Activated T-cell treated with anti-CD3 and anti-CD28 coated beads for 24 hours (primary cell): ENCODE measurements at places on chromosomes 2 and 18.

- no peak for DNase-seq
Observed at GRCh38 chr18:79429785-79430281, 34.1 kb downstream of the NFATC1 start.

DNA sequence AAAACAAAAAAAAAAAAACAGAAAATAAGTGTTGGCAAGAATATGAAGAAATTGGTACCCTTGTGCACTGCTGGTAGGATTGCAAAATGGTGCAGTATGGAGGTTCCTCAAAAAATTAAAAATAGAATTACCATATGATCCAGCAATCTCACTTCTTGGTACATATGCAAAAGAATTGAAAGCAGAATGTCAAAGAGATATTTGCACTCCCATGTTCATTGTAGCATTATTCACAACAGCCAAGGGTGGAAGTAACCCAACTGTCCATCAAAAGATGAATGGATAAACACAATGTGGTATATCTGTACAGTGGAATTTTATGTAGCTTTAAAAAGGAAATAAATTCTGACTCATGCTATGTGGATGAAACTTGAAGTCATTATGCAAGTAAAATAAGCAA, 72.8 kb upstream of the POU3F3 start:
- DNase-seq = no peak

GRCh38 chr2:234686088-234686890, 189.4 kb upstream of the ARL4C start:
- DNase-seq = no peak

- DNase-seq = no peak
Observed at GRCh38 chr2:138948070-138948539, 167.9 kb upstream of the NXPH2 start.

- DNase-seq = no peak
Observed at GRCh38 chr18:21064347-21064746, 47.3 kb downstream of the ROCK1 start.

GRCh38 chr2:144704709-144705095, 184.8 kb upstream of the ZEB2 start:
- no peak for DNase-seq

DNA sequence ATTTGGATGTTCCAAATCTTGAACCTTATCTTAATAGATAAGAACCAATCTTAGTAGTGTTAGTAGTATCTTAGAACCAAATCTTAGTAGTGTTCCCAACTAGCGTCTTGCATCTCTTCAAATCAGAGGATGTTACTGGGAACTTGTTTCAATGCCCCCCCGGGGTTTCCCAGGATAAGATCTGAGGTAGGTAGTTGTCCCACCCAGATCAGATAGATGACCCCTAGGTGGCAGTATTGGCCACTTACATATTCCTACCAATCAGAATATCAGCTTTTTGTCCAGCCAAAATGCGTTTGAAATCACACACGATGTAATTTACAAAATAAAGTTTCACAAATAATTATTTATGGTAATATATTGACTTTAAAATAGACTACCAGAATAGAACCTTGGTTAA, 314.8 kb downstream of the MBD2 start:
- DNase-seq = no peak

GRCh38 chr2:102018823-102019445, 27.2 kb downstream of the IL1R2 start:
- DNase-seq = no peak

DNA sequence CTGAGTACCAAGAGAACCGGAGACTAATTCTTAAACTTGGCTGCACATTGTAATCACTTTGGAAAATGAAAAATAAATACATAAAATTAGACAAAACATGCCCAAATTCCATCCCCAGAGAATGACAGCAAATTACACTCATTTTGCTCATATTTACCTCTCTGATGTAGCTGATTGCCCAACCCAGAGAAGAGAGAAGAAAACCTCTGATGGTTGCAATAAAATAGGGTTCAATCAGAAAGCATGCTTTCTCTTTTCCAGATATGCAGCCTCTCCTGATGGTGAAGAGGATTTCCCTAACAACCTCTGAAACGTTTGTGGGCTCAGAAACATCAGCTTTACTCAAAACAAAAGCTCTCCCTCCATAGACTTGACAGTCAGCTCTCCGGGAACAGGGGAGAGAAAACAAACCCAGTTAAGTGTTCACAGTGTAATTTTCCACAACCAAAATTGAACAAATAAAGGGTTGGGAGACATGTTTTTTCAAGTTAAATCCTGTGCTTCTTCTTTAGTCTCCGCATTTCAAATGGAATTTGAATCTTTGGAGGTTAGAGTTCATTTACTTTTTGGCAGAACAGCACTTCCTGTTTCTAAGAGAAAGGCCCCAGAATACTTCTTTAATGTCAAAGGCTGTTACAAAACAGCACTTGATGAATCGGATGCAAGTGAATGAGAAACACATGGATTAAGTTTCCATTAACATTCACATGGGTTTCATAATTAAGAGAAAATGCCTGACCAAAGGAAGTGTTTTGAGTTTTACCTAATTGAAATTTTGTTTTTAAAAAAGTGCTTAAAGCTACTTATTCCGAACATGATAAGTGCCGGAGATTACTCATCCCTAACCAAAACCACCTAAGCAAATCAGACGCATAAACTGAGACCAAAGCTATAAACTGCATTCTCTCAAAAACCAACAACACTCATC, 570.1 kb upstream of the SYT4 start:
- no peak for DNase-seq

- no peak for DNase-seq
Observed at GRCh38 chr18:3663870-3664512, 214.0 kb downstream of the TGIF1 start.

DNA sequence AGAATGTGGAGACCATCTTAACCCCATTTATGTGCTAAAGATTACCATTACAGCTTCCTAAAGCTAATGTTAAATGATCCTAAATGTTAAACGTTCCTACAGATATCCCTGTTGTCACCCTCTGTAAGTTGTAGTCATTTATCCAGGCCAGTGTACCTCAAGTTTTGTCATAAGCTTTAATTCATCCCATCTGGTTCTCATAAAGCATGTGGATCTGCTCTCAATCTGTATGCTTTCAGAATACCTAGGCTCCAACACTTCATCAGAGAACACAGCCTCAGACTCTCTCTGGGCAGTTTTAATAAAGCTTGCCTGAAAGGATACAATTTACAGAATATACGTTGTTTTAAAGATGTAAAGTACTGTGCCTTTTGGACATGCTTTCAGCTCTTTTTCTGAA, 4.2 kb upstream of the CCDC178 start:
- DNase-seq = no peak

GRCh38 chr18:9475643-9476591, 604 bp downstream of the RALBP1 start:
- DNase-seq = peak; percentile 46

DNA sequence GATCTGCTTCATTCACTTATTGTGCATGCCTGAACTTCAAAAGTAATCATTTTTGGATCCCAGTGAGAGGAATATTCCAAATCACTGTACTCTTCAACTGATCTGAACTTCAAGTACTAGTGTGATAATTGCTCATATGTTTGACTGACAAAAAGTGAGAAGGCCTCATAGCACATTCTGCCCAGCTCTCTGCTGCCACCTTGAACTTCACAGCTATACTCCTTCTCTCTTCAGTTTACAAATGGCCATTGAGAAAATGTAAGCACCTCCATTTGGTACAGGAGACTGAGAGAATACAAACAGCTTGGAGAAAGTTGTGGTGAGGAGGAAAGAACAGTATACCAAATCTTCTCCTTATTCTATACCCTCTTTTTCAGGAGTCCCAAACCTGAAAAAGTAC, 946.0 kb upstream of the CHAC2 start:
- DNase-seq = no peak

GRCh38 chr2:156196031-156196430, 136.5 kb downstream of the NR4A2 start:
- no peak for DNase-seq

- DNase-seq = no peak
Observed at GRCh38 chr18:45084206-45084605, 403.5 kb downstream of the SETBP1 start.

- no peak for DNase-seq
Observed at GRCh38 chr2:19554520-19554919, 196.1 kb upstream of the OSR1 start.

DNA sequence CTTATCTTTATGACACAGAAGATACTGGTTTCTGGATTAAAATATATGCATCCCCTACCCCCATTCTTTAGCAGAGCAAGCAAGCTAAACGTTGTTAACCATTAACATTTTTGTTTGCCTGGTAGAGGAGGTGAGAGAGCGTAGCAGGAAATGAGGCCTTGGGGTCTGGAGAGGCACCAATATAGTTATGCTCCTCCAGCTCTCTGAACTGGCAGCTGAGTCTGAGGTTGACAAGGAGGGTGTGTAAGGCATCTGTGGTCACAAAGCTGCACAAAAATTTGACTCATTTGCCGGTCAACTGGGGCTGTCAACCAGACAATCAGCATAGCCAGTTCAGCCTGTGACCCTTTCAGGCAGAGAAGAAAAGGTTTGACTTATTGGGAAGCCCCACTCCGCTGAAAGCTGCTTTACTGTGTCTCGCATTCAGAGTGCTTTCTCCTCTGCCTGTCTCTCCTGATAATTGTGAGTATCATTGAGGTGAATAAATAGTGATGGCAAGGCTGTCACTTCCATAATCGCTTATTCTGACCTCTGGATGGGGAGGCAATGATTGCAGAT, 647.5 kb upstream of the SETBP1 start:
- DNase-seq = no peak

DNA sequence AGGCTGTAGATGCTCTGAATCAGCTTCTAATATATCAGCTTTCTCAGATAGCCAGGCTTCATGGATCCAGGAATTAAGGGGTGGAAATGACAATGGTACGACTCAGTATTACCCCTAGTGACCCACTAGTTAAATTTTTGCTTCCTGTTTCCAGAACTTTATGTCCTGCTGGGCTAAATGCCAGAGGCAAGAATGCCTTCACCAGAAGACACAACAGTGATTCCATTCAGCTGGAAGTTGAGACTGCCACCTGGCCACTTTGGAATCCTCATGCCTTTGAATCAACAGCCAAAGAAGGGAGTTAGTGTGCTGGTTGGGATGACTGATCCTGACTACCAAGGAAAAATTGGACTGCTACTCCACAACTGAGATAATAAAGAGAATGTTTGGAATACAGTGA, 239.1 kb downstream of the ASXL3 start:
- DNase-seq = no peak

GRCh38 chr2:173126819-173127218, 51.2 kb downstream of the MAP3K20 start:
- DNase-seq = no peak

GRCh38 chr2:11762799-11763461, 16.5 kb downstream of the LPIN1 start:
- no peak for DNase-seq

DNA sequence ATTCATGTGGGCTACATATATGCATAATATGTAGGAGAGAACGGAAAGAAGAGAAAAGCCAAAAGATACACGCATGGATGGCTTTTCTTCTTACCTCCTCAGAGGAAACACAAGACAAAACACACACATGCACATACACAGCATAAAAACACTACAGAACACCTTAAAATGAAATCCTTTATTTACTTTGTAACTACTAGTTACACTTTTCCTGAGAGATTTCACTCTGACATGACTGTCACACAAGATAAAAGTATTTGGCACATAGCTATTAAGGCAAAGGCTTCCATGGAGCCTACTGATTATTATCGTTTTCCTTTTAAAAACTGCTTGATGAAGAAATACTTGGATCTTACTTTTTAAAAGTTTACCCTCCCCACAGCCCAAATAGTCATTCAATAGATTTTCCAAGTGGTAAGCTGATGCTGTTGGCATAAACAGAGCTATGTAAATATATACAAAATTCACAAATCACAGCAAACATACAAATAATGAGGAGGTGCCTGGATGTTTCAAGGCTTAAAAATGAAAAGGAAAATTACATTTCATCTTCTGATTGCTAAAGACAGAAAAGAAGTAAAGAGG, 8.6 kb downstream of the ZEB2 start:
- no peak for DNase-seq

GRCh38 chr2:287471-287885, 413 bp downstream of the ALKAL2 start:
- DNase-seq = no peak

DNA sequence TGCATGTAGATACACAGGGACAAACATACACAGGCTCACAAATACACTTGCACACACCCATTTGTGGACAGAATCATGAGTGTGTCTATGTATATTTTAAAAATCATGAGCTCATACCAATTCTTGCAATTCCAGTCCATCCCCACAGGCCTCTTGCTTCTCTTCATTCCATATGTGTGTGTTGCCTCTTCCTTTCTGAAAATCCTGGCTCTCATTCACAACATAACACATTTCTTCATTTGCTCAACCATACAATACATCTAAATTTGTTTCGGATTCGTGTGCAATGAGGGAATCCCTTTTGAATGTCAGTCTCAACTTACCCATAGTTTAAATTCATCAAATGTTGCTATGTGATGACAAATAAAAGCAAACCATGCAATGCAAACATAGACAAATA, 51.4 kb downstream of the GNAL start:
- no peak for DNase-seq

DNA sequence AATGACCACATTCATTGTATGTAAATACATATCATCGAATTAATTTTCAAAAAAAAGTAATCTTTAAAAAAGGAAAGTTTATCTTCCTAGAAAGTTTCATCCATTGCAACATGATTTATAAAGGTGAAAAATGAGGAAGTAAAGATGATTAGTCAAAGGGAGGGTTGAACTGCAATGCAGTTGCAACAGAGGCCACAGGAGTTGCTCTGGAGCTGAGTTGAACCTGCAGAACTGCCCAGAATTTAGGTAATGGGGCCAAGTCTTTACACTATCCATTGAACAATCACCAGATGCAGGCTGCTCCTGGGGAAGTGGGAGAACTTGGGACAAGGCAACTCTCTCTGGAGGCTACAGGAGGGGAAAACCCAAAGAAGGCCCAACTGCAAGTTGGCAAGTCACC, 390.7 kb downstream of the METTL4 start:
- no peak for DNase-seq

DNA sequence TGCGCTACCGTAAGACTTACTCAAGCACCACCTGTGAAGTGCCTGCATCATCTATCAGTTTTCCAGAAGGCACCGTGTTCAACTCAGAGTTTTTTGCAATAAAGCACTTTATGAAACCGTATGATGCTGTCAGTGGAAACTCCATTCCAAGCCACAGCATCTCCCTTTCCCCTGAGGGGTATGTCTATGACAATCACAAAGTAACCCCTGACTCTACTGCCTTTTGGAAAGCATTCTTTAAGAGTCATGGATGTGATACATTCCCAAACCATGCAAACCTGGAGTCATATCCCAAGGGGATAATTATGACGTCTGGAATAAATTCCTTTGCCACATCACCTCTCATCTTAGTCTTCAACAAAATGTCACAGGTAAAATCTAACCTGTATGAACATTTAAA, 39.2 kb downstream of the UNC50 start:
- DNase-seq = no peak

DNA sequence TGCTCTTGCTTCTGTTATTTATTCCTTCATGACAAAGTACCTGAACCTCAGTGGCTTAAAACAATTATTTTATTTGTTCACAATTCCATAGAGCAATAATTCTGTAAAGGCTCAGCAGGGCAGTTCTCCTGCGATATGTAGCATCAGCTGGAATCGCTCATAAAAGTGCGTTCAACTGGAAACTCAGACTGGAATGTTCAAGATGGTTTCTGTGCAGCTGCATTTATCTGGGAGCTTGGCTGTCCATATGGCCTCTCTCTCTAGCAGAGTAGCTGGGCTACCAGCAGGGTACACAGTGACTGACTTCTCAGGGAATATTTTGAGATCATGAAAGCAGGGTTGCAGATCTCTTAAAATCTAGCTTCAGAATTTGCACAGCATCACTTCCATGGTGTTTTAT, 13.5 kb downstream of the CCDC121 start:
- no peak for DNase-seq

GRCh38 chr18:79601234-79601633, 78.4 kb upstream of the CTDP1 start:
- DNase-seq = no peak
